ENCODE measurements at places on chromosomes 3 and 15.

DNA sequence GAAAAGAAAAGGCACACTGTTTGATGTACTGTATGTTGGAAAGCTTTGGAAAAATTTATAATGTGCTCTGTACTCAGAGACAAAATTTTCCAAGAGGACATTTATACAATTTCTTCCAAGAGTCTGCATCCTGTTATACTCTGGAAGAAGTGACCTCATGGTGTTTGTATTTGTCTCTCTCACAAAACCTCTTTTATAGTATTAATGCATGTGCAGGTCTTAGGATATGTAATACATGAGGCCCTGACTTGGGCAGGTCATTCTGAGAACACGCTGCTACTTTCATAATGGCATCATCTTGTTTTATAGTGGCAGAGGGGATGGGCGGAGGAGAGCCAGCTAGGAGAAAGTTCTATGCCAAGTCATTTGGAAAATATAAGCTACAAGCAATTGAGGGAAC, 72.0 kb upstream of the P3H2 start:
- DNase-seq: no peak

DNA sequence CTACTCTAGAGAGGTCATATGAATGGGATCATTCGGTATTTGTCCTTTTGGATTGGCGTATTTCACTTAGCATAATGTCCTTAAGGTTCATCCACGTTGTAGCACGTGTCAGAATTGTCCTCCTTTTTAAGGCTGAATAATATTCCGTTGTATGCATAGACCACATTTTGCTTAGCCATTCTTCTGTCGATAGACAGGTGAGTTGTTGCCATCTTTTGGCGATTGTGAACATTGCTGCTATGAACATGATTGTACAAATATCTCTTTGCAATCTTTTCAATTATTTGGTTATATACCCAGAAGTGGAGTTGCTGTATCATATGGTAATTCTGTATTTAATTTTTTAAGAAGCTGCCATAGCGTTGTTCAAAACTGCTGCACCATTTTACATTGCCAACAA, 52.4 kb upstream of the GOLGA8J start:
- no peak for DNase-seq

GRCh38 chr15:27706300-27706699, 392.8 kb downstream of the OCA2 start:
- DNase-seq: no peak

GRCh38 chr3:4476496-4476895, 9.4 kb upstream of the SUMF1 start:
- DNase-seq: no peak

DNA sequence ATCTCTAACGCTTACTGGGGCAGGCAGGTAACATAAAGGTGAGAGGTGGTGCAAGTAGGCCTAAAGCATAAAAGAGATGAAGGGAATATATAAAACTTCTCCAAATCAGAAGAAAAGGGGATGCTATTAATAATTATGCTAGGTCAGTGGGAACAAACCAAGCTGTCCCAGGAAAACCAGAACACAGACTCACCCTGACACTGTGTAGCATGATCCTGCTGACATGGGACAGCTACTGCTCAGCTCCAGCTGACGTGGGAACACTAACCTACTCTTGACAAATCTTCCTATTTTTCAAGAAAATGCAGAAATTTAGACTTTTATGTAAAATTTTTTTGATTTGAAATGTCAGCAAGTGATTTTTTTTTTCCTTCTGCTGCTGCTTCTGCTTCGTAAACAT, 203.5 kb downstream of the KCNMB2 start:
- no peak for DNase-seq

- DNase-seq: no peak
These were observed 67.2 kb upstream of the TGFBR2 start for GRCh38 chr3:30539206-30539605.

DNA sequence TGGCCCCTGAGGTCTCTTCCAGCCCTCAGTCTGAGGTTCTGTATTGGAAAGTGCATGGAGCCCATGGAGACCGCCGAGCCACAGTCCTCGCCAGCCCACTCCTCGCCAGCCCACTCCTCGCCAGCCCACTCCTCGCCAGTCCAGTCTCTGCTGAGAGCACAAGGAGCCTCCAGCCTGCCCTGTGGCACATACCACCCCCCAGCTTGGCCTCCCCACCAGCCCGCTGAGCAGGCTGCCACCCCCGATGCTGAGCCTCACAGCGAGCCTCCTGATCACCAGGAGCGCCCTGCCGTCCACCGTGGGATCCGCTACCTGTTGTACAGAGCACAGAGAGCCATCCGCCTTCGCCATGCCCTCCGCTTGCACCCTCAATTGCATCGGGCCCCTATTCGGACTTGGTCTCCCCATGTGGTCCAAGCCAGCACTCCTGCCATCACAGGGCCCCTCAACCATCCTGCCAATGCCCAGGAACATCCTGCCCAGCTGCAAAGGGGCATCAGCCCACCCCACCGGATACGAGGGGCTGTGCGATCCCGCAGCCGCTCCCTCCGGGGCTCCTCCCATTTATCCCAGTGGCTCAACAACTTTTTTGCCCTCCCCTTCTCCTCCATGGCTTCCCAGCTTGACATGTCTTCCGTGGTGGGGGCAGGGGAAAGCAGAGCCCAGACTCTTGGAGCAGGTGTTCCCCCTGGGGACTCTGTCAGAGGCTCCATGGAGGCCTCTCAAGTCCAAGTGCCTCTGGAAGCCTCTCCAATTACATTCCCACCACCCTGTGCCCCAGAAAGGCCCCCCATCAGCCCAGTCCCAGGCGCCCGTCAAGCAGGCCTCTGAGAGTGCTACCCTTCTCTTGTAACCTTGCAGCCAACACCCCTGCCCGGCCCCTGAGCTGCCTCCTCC, 40.9 kb downstream of the PML start:
- no peak for DNase-seq

DNA sequence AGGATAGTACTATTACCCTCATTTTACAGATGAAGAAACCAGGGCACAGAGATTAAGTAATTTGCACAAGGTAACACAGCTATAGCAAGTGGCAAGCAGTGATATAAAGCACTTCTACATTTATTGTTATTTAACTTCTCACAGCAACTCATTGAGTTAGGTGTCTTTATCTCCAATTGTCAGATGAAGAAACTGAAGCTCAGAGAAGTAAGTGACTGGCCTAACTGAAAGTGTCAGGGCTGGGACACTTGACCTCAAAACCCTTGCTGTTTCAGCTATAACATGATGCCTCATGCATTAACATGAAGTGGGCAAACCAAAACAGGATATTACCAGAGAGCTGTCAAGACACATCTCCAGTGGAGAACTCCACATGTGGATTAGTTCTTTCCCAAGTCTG, 65.8 kb upstream of the LEKR1 start:
- DNase-seq: no peak

Data from activated CD4-positive, alpha-beta T cell treated with anti-CD3 and anti-CD28 coated beads for 1 hour (primary cell).